ENCODE measurements at places on chromosomes 7 and 10. TPM values are rescaled to one million over a fixed set of nuclear protein-coding genes. Genes with fewer than 3 reads are reported as not detected.

DNA sequence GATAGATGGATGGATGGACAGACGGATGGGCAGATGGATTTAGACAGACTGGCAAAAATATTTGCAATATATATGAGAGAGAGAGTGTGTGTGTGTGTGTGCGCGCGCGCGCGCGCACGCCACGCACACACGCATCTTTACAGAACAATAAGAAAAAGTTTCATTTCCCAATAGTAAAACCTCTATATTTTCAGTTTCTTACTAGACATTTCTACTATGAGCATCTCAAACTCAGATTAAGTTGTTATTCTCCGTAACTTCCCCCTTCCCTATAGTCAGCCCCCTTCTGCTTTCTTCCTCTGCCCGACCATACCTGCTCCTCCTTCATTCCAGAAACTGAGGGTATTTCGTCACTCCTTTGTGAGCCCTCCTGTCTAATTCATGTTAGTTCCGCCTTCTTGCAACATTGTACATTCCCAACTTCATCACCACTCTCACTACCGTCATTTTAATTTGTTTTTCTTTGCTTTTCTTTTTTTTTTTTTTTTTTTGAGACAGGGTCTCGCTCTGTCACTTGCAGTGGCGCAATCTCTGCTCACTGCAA is 154.4 kb upstream of the SH2B2 start:
- DNase-seq, result no peak

The ACTR3C gene
- 5.4 TPM for total RNA-seq

The HOXA9 gene
- 2.4 TPM for total RNA-seq

DNA sequence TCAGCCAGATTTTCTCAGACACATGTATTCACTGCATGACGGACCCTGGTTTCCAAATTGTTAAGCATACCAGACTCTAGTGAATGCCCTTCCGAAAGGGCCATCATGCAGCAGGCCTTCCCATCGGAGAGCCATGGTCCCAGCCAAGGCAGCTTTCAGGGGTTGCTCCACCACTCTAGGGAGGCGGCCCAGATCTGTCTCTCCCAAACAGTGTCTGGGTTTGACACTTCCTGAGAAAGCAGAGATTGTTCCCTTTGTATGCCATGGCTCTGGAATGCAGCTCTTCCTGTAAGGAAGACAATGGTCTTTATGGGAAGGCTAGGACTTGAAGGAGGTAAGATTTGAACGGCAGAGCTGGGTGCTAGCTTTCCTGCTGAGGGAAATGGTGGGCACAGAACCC is 178.8 kb upstream of the BMPER start:
- no peak for DNase-seq

The BTBD16 gene
- total RNA-seq, result not detected

DNA sequence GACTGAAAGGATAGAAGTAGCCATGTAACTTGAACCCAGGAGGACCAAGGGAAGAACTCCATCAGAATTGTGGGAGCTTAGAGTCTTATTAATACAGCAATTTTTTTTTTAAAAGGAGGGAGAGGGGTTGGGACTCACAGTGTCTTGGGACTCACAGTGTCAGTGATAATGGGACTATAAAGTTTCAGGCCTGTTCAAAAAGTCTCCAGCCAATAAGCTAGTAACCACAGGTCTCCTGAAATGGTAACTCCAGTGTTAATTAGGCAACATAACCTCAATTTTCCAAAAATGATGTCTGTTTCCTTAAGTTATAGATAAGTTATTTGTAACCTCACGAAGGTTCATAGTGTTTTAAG is 2.4 kb upstream of the HNRNPH3 start:
- no peak for DNase-seq

- DNase-seq, result no peak
Measured at GRCh38 chr10:30803058-30803457, 173.5 kb upstream of the LYZL2 start.

The FKBP6 gene
- not detected for total RNA-seq

The GATAD1 gene
- 55.5 TPM for total RNA-seq

The WEE2 gene
- total RNA-seq, result 0.79 TPM

Data from omental fat pad (tissue), 4 donors.